ENCODE measurements at places on chromosomes 4 and X.

- no peak for DNase-seq
Measured at GRCh38 chr4:103289186-103289585, 91.0 kb upstream of the CENPE start.

DNA sequence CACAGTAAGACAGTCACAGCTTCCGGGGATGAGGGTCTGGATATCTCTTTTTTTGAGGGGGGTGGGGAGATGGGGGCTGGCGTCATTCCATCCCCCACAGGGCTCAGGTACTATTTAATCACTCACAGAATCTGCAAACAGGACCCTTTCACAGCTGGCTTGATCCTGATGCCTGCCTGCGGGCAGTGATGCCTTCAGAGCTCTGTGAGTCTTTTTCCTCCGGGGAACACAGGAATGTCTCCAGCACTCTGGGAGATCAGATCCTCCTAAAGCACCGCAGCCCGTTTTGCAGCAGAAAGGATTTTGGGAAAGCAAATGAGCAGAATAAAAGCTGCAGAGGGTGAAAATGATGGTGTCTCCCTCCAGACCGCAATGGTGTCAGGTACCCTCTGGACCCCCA is 13.2 kb upstream of the SHOX start:
- DNase-seq, result no peak

DNA sequence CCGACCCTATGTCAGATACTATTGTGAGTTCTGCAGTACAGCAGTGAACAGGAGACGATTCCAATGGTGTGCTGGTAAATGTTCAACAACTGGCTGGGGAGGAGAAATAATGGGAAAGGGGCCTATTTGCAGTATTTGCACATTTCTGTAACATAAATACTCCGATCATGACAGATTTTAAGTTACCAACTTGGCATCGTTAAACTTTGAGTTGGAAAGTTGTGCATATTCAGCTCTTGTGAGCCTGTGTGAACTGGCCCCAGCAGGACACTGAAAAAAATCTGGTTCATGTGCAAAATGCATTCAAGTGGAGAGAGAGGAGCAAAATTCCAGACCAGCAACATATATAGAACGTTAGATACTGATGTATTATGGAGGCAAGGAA is 175.0 kb downstream of the MAPK10 start:
- DNase-seq, result no peak

DNA sequence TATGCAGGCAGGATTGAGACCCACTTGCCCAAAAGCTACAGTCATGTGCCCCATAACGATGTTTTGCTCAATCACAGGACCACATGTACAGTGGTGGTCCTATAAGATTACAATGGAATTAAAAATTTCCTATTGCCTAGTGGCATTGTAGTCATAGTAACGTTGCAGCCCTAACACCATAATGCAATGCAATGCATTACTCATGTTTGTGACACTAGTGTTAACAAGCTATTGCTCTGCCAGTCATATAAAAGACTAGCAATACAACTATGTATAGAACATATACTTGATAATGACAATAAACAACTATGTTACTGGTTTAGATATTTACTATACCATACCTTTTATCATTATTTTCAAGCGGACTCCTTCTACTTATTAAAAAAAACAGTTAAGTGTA is 50.6 kb downstream of the VGLL1 start:
- no peak for DNase-seq

GRCh38 chr4:150080337-150080736 is 2.1 kb downstream of the DCLK2 start:
- DNase-seq, result no peak

- no peak for DNase-seq
Measured at GRCh38 chrX:103063918-103064434, at the start of gene BEX1. BEX1 (minus strand) TSS chrX:103064171; CDS start chrX:103063274, 897 bp downstream.

- DNase-seq, result no peak
Measured at GRCh38 chr4:53656421-53656981, 65.2 kb upstream of the LNX1 start.

GRCh38 chr4:38605753-38606586 is 58.0 kb upstream of the KLF3 start:
- DNase-seq, result no peak

GRCh38 chr4:74038086-74038424 is 434 bp downstream of the CXCL3 start:
- DNase-seq, result no peak
